AG08395 (cell line): ENCODE measurements at places on chromosomes 6 and 20.

DNA sequence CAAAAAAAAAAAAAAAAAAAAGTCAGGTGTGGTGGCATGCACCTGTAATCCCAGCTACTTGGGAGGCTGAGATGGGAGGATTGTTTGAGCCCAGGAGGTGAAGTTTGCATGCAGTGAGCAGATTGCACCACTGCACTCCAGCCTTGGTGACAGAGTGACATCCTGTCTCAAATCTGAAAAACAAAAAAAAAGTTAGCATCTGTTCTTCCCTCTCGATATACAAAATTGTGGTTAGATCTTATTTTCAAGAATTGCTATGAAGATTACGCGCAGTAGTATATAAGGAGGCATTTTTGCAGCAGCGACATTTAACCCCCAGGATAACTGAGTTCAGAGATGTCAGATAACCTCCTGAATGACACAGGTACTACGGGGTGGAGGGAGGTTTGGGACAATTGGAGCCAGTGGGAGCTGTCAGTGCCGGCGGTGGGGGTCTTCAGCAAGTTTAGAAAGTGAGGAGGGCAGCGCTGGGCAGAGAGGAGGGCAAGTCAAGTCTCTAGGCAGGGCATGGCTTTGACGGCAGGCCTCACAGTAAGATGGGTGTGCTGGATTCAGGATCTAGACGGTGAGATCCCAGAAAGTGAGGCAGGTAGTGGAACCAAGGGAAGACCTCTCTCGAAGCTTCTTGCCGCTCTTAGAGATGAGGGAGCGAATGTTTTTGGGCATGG lies 26.2 kb upstream of the MRPS18A start:
- DNase-seq, result no peak

DNA sequence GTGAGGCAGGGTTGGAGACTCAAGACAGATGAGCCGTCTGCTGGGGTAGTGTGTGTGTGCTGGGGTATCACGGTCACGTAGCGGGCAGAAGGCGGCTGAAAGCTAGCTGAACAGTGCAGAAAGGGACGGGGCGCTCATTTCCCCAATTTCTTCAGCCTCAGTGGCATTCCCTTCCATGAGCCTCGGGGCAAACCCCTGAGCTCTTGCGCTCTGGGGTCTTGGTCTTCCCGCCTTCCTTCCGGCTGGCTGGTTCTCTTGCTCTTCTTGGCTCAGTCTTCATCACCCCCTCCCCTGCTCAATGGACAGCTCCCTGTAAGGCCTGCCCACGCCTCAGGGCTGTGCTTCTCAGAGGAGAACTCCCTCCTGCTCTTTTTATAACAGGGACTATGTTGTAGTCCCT lies 15.5 kb upstream of the TMEM181 start:
- no peak for DNase-seq

- DNase-seq, result no peak
Measured at GRCh38 chr6:16162003-16162402, 33.1 kb downstream of the MYLIP start.

DNA sequence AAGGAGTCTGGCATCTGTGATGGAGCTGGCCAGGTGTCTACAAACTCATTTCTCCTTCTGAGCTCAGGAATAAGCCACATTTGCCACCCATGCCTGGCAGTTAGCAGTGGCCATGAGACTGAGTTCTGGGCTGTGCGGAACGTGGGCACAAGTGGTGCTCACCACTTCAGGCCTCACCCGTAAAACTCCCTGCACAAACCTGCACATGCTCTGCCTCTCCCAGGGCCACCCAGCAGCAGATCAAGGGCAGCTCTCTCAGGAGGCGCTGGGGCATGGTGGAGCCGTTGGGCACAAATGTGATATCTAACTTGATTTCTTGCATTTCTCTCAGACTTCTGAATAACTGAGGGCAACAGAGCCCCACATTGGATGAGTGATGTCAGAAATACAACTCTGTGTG lies 269.5 kb downstream of the HIVEP2 start:
- DNase-seq, result no peak

DNA sequence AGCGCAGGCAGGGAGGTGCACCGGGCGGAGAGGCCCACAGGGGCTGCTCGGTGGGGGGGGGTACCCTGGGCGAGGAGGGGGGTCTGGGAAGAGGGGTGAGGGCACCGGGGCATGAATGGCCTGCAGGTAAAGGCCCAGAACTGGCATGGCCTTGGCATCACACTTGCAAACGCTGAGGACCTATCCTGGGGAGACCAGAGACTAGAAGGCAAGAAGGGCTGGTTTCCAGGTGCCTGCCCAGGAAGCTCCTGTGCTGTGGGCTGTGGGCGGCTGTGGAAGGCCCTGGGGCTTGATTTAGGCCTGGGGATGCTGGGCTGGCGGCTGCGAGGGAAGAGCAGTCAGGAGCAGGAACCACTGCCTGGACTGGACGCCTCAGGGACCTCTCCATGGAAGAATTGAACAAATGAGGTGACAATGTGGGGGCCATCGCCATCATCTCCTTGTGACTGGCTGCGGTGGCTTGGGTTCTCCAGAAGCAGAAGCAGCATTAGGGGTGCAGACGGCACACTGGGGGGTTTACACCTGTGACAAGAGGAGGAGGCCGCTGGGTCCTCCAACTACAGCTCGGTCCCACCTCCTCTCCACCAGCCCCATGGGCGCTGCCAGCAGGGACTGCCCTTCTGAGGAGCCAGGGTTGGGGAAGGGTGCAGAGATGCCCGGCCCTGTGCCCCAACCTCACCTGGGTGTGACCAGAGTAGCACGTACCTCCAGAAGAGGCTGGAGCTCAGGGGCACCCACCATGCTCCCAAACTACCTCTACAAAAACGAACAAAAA lies 32.1 kb upstream of the IRF4 start:
- DNase-seq, result no peak

DNA sequence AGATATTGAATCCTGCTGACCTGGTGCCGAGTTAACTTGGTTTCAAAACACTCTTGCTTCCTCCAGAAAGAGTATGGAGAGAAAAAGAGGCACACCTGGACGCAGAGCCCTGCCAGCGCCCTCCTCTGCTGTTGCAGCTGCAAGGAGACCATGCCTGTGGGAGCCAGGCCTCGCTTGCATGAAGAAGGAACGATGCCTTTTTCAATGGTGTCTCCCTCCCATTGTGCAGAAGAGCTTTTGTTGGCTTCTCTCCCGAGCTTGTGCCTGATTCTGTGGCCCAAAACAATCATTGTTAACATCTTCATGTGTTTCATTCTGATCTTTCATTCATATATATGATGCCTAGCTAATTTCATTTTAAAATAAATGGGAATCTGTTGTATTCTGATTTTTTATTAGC lies 98.1 kb downstream of the FAM120B start:
- DNase-seq, result no peak

- no peak for DNase-seq
Measured at GRCh38 chr6:53476964-53477363, 67.9 kb downstream of the GCLC start.

GRCh38 chr20:3678856-3679720 lies 2.7 kb downstream of the ADAM33 start:
- DNase-seq, result peak; percentile 59

DNA sequence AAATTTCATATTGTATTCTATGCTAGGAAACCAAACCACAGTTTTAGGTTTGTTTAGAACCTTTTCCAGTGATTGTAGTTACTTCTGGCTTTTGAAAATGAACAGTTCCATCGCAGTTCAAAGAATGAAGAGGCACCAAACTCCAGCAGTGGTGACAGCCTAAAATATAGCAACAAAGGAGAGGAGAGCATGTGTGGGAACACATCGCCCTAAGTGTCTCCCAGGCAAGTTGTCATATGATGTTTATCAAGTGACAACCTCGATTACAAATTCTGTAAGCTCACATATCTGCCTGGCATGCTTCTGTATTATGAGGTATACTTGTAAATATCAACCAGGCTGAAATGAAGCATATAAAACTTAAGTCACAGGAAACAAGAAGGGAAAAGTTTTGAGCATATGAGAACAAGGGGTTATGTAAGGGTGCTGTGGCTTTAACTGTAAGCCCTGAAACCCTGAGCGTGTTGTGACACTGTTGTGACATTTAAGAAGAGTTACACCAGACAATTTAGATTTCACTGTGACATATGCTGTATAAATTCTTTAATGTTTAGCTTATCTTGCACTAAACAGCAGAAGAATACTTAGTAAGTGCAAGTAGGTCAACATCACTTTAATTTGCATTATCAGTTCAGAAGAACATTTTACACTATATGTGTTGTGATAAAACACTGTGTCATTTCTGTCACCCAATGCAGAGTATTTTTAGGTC lies 29.1 kb upstream of the FBXL4 start:
- no peak for DNase-seq

DNA sequence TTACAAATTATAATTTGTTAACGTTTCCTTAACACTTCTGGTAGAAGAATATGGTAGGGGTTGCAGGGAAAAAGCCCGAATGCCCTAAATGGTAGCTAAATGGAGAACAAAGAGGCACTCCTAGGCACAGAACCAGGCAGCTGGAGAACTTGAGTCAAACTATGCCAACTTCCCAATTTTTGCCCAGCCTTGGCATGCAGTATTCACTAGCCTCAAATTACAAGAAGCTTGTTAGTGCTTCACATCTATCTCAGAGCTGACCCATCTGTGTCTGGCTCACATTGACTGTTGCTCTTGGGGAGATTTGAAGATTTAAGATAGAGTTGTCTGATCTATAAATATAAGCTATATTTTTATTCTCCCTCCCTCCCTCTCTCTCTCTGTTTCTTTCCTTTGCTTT lies 19.4 kb upstream of the LRFN2 start:
- DNase-seq, result no peak

- DNase-seq, result no peak
Measured at GRCh38 chr6:150273457-150274309, 95.1 kb upstream of the IYD start.

DNA sequence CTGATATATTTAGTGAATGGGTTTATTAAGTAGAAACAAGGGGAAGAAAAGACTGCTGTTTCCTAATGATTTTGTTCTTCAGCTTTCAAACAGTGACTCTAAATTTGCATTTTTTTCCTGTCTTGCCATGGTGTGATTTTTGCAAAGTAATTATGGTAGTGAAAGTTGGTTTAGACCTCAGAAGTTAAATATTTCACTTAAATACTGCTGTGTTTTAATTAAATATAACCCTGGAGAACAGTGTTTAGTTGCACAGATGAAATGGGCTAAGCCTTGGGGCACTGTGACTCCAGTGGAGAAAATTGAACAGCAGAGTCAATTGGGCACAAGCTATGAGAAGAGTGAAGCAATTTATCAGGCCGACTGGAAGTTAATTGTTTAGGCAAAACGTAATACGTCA lies 111.1 kb upstream of the MCHR2 start:
- no peak for DNase-seq

GRCh38 chr6:56938649-56939191 lies 16.2 kb upstream of the BEND6 start:
- DNase-seq, result peak; percentile 95

- DNase-seq, result no peak
Measured at GRCh38 chr6:91271807-91272206, 684.9 kb upstream of the MAP3K7 start.

GRCh38 chr6:145278163-145278807 lies 457.0 kb downstream of the EPM2A start:
- peak; percentile 61 for DNase-seq

- no peak for DNase-seq
Measured at GRCh38 chr6:6221787-6222535, 98.5 kb downstream of the F13A1 start.

GRCh38 chr6:119834418-119834817 lies 484.9 kb upstream of the MAN1A1 start:
- no peak for DNase-seq

- DNase-seq, result no peak
Measured at GRCh38 chr6:108591040-108591816, 30.5 kb downstream of the FOXO3 start.

- no peak for DNase-seq
Measured at GRCh38 chr6:53857318-53858094, 62.7 kb downstream of the LRRC1 start.

DNA sequence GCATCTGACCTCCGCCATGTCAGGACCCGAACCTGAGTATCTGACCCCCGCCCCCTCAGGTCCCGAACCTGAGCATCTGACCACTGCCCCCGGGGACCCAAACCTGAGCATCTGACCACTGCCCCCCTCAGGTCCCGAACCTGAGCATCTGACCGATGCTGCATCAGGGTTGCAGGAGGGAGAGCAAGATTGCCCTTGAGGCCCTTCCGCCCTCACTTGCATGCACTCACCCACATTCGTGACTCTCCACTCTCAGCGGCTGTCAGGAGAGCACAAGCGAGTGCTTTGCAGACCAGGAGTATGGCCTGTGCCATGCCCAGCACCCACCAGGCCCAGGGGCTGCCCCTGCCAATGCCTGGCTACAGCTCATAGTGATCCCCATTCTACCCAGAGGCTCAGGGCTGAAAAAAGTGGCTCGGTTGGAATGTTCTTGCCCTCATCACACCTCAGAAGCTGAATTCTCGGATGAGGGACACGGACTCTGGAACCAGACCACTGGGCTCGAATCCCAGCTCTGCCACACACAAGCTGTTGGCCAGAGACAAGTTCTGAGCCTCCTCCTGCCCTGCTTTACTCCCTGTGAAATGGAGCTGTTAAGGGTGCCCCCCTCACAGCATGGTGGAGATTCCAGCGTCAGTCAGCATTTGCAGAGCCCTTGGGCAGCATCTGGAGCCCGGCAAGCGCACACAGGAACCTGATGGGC lies 82.1 kb downstream of the DLL1 start:
- DNase-seq, result no peak

DNA sequence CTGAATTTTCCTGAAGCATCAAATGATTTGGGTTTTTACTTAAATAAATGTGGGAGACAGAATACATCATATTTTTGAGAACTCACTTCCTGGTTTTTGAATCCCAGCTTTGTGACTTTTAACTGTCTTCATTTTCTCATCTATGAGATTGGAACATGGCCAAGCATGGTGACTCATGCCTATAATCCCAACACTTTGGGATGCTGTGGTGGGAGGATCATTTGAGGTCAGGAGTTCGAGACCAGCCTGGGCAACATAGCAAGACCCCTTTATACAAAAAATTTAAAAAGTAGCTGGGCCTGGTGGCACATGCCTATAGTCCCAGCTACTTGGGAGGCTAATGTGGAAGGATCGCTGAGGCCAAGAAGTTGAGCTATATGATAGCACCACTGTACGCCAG lies 122.3 kb downstream of the QKI start:
- no peak for DNase-seq

DNA sequence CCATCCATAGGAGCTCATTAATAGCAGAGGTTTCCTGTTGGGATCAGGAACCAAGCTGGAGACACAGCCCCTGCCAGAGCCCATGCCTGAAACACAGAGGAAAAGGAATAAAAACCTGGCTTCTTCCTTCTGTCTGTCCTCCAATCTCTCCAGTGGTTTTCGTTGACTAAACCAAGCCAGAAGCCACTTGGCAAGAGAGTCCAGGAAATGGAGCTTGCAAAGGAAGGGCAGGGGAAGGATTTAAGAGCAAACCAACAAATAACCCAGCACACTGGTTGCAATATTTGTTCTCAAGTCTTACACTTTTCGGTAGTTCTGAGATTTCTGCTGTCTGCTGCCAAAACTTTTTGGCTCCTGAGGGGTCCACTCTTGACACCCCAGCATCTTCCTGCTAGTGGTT lies 137.0 kb upstream of the BMP2 start:
- no peak for DNase-seq

DNA sequence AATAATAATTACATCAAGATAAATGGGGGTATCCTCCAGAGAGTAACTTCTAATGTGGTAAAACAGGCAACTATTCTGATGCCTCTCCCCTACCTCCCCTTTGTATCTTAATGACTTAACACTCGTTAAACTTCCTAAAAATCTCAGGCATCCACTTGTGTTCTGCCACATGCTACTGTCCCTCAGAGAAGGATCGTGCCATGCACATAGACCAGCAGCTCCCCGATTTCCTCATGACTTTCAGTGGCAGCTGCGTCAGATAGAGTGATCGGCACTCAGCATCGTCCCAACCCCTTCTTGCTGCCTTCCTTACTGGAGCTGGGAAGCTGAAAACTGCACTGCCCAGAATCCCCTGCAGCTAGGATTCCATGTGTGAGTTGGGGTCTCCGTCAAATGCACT lies 32.1 kb downstream of the RIPOR2 start:
- no peak for DNase-seq
